T47D (cell line): ENCODE measurements at places on chromosomes 11 and 22.

GRCh38 chr11:111561791-111562325 lies 21.3 kb downstream of the LAYN start:
- DNase-seq, result no peak

DNA sequence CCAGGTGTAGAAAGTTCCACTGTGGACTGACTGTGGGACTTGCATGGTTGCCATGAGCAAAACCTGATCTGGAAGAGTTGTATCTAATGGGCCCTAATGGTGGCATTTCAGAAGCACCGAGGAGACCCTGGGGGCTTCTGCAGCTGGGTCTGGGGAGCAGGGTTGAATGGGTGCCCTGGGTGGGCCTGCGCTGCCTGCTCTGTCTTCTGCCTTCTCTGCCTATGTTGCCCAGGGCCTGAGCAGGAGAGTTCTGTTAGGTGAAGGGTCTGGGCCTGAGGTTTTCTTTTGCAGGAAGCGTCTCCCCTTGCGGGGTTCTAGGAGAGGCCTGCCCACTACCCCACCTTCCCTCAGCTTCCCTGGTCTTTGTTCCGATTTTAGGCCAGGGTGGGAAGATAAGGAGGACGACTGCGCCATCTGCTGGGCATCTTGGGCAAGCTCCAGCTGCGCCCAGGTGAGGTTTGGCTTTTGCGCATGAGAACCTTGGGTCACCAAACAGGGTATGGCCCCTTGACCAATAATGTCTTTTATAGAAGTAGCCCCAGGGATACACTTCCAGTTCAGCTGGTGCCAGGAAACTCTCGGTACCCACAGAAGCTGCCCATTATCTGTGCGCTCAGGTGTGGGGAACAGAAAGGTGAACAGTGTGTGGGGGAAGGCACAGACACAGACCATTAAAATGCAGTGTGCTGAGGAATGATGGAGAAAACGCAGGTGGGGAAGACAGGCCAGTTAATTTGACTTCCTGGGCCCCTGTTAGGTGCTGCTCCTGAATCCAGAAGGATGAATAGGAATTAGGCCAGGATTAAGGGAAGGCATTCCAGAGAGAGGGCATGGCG lies 23.2 kb downstream of the COMMD9 start:
- peak; percentile 69 for DNase-seq

- no peak for DNase-seq
Measured at GRCh38 chr11:14310679-14311078, 48.3 kb downstream of the RRAS2 start.

GRCh38 chr11:125110506-125110905 lies 920 bp downstream of the TMEM218 start:
- DNase-seq, result no peak

DNA sequence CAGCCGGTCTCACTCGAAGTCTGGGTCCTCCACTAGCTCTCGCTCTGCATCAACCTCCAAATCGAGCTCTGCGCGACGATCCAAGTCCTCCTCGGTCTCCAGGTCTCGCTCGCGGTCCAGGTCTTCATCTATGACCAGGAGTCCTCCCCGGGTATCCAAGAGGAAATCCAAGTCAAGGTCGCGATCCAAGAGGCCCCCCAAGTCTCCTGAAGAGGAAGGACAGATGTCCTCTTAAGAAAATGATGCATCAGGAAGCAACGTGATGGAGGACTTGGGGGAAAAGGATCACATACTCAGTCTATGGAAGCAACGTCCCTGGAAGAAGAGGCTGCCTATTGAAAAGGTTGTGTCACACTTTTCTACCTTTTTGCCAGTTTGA lies 1.1 kb downstream of the SRSF8 start:
- no peak for DNase-seq

- peak; percentile 53 for DNase-seq
Measured at GRCh38 chr11:121024989-121025388, 1.1 kb downstream of the TBCEL start.

DNA sequence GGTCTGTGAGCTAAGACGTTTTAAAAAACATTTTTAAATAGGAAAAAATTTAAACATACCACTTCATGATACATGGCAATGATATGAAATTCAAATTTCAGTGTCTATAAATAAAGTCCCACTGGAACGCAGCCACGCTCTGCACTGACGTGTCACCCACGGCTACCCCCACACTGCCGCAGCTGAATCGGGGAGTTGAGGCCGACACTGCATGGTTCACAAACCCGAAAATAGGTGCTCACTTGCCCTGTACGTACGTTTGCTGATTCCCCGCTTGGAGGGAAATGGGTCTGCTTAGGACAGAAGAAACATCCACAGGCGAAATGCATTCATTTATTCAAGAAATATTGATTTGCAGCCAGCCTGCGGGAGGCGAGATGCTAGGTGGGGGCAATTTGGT lies 1342.3 kb downstream of the TBC1D22A start:
- DNase-seq, result no peak

GRCh38 chr11:61496602-61497400 lies 11.7 kb upstream of the LRRC10B start:
- no peak for DNase-seq

GRCh38 chr22:41350087-41350486 lies 31.7 kb upstream of the TEF start:
- DNase-seq, result no peak

GRCh38 chr11:121754598-121754997 lies 301.8 kb upstream of the SORL1-AS1 start:
- DNase-seq, result no peak

DNA sequence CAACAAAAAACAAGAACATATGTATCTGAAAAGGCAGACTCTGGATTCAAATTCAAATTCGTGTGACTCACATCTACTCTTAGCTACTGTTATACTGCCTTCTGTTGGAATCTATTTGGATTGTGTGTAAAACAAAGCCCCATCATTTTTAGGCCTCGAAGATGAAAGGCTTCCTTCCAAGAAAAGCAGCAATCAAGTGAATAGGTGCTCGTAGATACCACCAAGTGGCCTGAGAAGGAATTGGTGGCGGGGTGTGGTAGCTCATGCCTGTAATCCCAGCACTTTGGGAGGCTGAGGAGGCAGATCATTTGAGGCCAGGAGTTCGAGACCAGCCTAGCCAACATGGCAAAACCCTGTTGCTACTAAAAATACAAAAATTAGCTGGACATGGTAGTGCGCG lies 4.2 kb downstream of the GRAMD1B start:
- DNase-seq, result peak; percentile 51

DNA sequence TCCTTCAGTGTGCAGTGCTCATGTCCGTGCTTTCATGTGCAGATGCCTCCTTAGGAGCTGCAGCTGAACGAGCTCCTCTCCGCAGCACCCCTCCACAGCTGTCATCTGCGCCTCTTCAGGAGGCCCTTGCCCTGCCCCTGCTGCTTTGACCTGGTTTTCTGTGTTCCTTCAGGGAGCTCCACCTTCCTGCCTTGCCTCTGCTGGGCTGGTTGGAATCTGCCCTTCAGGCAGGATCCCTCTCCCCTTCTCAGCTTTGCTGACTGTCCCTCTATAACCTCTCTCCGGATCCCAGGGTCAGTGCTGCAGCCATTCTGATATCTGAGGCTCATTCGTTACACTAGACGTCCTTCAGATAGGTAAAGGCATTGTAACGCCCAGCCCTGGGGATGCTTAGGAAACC lies 67.9 kb downstream of the SCN3B start:
- no peak for DNase-seq

GRCh38 chr22:32628628-32629572 lies 154.3 kb downstream of the FBXO7 start:
- no peak for DNase-seq

- no peak for DNase-seq
Measured at GRCh38 chr11:2820976-2821375, 64.6 kb downstream of the CDKN1C start.

GRCh38 chr22:42356533-42356932 lies 75.7 kb downstream of the NFAM1 start:
- DNase-seq, result no peak

GRCh38 chr11:66437979-66438503 lies 607 bp downstream of the MRPL11 start:
- no peak for DNase-seq

DNA sequence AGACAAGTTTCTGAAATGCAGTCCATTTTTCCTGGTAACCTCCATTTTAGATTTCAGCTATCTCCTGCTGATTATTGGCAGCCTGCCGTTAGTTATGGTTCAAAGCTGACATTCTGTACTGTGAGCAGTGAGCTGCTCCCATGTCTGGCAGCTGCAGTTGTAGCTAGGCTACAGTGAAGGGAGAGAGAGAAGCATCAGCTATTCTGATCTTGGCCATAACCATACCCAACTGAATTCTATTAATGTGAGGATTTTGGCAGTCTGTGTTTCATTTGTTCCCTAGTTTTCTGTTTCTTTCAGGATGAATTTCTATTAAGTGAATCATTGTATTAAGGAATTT lies 33.4 kb downstream of the SIK2 start:
- DNase-seq, result no peak

DNA sequence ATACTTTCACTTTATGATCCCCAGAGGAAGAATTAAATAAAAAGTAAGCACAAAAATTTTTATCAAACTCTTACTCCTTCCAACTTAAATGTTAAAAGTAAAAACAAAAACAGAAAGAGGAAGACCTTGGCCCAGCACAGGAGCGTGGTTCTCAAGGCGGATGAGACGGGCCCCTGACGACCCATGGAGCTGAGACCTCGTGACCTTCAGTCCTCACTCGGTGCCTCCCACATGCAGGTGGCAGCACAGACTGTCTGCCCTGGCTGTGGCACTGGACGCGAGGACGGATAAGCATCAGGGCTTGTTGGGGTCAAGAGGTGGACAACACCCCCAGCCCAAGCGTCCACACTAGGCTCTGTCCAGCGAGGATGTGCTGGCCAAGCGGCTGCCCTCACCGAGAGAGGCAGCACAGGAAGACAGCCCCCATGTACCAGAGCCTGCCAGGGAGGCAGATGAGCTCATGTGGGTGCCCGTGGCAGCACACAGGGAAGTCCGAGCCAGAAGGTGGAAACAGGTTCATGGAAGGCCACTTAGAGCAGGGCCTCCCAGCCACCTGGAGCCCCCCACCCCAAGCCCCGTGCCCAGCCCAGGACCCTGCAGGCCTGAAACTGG lies 1389.8 kb downstream of the TBC1D22A start:
- no peak for DNase-seq

GRCh38 chr11:87228820-87229219 lies 191.1 kb downstream of the TMEM135 start:
- DNase-seq, result no peak

GRCh38 chr22:44032126-44032730 lies 8.1 kb downstream of the PARVB start:
- DNase-seq, result no peak

- no peak for DNase-seq
Measured at GRCh38 chr11:66529069-66529468, 16.8 kb downstream of the ZDHHC24 start.

GRCh38 chr11:61650781-61651571 lies 29.2 kb upstream of the DAGLA start:
- no peak for DNase-seq

DNA sequence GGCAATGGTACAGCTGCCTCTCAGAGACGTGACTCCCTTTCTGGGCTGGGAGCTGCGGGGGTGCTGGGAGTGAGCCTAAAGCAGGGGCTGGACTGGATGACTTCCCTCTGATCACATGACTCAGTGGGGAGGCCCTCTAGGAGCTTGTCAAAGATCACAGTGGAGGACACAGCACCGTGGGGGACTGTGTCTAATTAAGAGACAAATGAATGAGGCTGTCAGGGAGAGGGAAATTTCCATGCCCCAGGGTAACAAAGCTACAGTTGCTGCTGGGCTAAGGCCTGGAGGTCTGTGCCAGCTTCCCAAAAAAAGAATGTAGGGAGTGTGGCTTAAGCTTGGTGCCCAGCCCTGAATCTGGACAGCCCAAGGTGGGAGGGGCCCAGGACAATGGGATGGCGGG lies 262.8 kb upstream of the PLET1 start:
- no peak for DNase-seq
